ENCODE measurements at places on chromosomes 4 and X.

DNA sequence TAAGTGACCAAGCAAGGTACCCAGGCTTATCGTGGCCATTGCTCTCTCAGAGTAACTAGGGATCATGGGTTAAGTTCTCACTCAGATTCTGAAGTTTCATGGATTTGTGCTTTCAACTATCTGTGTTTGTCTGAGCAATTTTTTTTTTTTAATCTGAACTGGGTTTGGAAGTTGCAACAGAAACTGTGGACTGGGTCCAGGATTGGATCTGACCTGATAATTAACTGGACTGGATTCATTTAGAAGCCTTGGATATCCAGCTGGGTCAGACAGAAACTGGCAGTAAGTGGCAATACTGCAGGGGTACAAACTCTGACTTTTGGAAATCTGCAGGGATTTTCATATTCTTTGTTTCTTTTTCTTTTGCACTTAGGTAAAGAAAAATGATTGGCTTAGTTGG lies 38.7 kb upstream of the FGF2 start:
- DNase-seq: no peak

DNA sequence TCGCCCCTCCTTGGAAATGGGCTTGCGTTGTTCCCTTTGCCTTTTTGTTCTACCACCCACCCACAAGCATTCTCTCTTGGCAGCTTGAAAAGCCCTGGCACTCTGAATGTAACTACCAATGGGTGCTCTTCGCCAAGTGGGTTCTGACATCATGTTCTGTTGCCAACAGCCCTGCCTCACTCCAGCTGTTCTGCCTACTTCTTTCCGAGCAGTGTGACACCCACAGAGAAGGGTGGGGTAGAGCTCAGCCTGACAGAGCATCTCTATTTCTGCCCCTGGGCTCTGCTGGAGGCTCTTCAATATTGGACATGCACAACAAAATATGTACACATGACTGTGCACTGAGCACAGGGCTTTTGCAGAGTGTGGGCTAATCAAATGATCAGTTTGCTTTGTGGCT lies 15.6 kb upstream of the EXOSC9 start:
- no peak for DNase-seq

DNA sequence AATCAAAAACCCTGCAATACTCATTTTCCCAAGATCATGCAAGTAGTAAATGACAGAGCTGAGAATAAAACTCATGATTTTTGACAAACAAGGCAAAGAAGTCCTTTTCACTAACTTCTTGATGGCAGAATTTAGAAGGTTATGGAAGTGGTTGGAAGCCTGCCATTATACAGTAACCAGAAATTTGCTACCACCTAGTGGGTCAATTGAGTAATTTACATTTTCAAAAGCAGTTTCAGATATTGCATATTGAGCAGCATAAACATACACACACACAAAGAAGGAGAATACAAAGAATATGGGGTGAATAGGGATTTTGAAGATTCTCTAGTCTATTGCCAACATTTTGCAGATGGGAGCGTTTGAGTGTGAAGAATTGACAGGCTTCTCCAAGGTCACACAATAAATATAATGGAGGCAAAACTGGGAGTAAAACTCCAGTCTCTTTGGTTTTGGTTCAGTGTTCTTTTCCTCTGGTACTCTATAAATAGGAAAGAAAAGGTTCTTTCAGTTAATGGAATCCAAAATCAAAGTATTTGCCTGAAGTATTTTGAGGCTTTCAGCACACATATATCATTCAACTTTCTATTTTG lies 70.2 kb downstream of the GC start:
- no peak for DNase-seq

DNA sequence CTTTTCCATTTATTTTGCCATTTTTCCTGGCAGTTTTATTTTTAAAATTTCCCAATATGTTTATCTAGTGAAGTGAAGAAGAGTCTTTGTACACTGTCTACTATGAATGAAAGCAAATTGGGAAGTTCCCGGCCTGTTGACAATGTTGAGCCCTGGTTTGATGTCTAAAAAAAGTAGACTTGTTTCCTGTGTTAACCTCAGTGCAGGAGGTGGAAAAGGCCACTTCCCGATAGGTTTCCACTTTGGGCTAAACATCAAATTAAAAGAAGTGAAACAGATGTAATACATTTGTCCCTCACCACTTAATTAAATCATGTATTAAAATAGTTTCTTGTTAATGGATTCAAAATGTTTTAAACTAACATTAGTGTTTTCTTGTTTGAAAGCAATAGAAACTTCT lies 30.0 kb downstream of the BBS12 start:
- DNase-seq: no peak

- DNase-seq: no peak
These were observed 300.3 kb upstream of the GALNT7 start for GRCh38 chr4:172868271-172868670.

DNA sequence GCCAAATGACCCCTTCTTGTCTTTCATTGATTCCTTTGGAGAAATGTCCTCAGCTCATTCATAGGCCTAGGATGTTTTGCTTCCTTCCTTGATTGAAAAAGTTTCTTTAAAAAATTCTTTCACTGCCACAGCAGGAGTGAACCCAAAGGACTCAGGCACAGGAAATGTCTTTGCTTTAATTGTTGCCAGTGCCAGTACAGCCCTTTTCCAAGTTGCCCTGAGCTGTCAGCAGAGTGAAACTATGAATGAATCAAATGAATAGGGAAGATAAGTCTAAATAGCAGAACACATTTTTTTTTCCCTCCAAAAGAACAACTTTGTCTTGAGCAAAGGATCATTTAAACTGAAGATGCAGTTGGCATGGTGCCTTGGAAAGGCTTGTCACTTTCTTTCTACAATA lies 63.8 kb upstream of the SLC4A4 start:
- DNase-seq: no peak

DNA sequence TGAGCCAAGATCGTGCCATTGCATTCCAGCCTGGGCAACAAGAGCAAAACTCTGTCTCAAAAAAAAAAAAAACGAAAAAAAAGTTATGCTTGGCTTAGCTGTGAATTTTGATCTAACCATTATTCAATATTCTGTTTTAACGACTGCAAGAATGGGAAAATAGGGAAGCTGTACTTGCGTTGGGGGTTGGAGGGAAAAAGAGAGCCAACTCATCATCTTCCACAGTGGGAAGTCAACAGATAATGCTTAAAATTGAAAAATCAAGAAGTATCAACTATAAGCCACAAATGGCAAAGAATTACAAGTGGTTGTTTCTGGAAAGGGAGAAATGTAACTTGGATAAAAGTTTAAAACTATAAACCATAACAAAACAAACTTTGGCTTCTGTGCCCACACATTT lies 2.9 kb downstream of the TEC start:
- DNase-seq: no peak

DNA sequence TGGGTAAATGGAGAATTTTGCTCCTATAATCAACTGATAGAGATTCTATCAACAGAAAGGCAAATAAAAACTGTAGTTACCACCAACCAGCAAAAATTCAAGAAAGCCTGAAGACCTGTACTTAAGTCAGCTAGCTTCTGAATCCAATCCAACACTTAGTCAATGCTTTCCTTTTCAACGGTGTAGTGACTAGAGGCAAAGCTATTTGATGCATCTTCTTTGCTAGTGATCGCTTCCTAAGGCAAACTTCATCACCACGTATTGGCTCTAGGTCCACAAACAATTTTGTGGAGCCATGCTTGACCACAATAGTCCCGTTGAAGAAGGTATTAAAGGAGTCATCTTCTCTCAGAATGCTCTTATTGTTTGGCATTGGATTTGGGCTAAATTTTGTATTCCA lies 25.0 kb upstream of the UBA6 start:
- no peak for DNase-seq

GRCh38 chrX:22974616-22975015 lies 25.1 kb upstream of the DDX53 start:
- DNase-seq: no peak

DNA sequence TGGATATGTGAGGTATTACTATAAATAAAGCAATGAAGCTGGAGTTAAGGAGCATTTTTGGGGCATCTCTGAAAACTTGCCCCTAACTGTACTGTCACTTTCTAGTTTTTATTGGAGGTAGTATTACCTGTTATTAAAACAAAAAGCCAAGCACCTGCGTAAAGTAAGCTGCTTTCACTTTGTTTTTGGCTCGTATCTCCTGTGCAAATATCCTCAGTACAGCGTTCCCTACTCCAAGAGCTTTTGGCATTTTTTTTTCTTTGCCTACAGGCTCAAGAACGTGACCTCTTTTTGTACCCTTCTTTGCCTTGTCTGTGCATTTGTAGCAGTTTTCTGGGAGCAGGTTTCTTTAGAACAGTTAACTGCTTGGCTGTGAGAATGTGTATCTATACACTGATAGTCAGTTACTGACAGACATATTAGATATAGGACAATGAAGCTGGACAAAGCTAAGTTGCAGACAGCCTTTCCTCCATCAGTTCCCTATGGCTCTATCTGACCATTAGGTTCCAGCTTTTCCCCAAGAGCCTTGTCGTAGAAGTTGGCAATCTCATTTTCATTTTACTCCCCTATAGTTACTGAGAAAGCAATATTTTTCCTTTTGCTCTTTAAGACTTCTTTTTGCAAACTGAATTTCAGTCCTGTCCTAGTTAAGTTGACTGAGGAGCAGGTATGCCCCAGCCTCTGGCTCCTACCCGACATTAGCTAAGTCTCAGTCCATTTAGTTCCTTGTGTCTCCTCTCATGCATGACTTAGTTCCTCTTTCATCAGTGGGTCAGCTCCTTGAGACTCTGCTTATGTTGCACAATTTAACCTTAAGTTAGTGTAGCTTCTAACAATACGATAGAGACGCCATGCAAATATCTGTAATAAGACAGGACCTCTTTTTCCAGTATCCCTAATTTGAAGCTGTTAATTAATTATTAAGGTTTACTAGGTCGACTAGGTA lies 71.5 kb upstream of the HPRT1 start:
- no peak for DNase-seq

GRCh38 chr4:143023239-143023918 lies 161.3 kb upstream of the USP38 start:
- DNase-seq: no peak

DNA sequence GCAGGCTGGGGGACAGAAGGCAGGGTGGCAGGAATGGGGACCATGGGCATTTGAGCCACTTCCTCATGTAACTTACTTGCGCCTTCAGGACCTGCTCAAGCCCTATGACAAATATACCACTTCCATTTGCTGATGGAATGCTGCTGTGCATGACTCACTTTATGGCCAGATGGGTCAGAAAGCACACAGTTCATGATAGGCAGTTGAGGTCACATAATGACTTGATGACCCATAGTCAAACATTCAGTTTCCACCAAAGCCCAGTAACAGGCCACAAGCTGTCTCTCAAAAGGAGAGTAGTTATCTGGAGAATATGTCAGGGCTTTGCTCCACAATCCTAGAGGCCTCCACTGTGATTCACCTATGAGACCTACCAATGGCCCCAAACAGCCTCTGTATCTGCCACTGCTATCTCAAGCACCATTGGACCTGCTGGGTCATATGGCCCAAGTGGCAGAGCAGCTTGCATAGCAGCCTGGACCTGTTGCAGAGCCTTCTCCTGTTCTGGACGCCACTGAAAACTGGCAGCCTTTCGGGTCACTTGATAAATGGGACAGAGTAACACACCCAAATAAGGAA lies 5.3 kb upstream of the PAPSS1 start:
- no peak for DNase-seq

DNA sequence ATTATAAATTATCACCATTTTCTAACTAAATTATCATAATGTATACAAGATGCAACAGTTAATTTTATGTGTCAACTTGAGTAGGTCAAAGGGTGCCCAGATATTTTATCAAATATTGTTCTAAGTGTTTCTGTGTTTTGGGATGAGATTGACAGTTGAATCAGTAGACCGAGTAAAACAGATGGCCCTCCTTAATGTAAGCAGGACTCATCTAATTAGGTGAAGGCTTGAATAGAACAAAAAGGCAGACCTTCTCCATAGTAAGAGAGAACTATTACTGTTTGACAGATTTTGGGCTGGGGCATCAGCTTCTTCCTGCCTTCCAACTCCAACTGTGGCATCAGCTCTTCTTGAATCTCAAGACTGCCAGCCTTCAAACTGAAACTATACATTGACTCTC lies 185.8 kb downstream of the TRAM1L1 start:
- no peak for DNase-seq

GRCh38 chr4:3529363-3529762 lies 2.9 kb downstream of the LRPAP1 start:
- no peak for DNase-seq

- DNase-seq: no peak
These were observed 11.5 kb upstream of the RASSF6 start for GRCh38 chr4:73631565-73632226.

DNA sequence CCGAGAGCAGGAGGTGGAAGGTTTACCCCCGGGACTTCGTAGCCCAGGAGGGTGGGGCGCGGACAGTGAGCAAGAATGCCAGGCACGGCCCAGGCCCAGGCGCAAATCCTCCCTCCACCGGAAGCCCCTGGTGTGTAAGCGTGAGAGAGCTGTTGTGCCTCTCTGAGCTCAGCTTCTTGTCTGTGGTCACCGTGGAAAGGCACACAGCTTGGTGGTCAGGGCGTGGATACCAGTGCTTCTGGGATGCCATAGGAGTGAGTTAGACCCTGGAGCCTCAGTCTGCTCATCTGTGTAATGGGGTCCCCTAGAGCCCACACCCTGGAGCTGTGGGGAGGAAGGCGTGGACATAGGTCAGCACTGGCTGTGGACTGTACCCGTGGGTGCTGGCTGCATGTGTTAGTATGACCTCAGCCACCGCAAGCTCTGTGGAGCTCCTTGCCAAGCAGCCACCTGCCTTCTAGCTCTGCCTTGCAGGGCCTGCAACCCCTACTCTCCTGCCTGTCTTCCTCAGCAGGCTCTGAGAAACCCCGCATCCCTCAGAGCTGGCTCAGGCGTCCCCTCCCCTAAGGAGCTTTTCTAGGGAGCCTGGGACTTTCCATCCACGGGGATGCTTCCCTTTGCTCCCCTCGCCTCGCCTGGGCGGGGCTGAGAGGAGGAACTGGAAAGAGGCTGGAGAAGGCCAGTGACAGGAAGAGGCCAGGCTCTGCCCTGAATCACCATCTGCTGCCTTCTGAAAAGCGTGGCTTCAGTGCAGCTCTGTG lies 28.0 kb upstream of the AFAP1 start:
- DNase-seq: peak; percentile 39

GRCh38 chr4:15953625-15954024 lies 9.3 kb downstream of the FGFBP2 start:
- no peak for DNase-seq

DNA sequence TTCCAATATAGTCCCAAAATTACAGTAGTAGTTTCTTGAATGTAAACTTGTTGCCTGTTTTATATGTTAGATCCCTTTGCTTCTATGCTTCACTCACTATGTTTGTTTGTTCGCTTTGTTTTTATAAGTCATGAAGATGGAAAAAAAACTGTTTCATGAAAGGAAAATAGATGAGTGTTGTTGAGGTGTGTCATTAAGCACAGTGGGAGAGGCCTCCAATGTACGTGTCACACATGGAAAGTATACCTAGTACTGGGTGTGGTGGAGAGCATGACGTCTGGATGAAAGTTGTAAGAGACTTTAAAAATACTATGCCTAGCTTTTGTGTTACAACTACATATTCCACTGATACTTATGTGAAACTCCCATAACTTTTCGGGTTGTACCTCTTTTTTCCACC lies 28.4 kb downstream of the PLS3 start:
- DNase-seq: no peak

All from Calu3 (cell line).